ENCODE measurements at places on chromosomes 4 and X.

GRCh38 chrX:10660171-10660570 lies 39.8 kb upstream of the MID1 start:
- DNase-seq, result no peak

DNA sequence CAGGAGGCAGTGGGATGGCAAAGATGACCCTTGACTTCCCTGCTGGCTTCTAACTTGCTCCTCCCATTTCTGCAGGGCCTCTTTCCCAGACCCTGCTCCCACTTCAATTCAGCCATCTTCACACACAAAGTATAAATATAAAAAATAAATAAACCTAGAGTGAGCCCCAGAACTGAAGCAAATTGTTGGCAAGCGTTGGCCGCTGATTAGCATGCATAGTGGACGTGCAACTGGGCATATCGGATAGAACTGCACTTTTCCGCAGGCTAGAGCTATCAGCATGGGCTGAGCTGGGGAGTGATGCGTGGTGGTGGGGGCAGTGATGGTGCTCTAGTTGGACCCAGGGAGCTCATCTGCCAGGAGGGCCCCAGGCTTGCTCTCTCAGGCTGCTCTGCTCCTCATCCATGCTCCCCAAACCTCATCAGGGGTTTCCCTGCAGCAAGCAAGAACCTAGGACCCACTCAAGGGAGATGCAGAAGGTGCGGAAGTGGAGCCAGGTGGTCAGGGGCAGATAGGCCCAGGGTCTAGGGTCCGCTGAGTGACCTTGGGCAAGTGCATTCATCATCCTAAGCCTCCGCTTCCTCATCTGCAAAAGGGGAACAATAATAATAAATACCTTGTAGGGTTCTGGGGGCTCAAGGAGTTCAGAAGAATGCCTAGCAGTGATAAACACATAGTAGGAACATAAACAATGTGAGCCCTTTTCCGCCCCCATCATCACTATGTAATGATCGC lies 146.8 kb upstream of the PJA1 start:
- no peak for DNase-seq

DNA sequence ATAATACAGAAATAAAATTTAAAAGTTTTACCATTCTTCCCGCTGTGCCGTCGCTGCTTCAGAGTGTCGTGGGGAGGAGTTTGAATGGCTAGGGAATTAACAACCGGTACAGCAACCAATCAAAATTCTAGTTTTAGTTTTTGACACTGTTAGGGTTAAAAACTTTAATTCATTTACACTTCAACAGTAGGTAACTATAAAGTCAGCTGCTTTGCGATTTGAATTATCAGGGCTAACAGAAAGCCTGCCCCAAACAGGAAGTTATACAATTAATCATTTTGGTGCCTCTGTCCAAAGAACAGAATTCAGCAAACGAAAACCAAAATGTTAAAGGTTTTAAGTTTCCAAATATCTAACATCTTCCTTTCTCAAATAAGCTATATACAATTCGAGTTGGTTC lies 2.3 kb downstream of the HNRNPD start:
- no peak for DNase-seq

DNA sequence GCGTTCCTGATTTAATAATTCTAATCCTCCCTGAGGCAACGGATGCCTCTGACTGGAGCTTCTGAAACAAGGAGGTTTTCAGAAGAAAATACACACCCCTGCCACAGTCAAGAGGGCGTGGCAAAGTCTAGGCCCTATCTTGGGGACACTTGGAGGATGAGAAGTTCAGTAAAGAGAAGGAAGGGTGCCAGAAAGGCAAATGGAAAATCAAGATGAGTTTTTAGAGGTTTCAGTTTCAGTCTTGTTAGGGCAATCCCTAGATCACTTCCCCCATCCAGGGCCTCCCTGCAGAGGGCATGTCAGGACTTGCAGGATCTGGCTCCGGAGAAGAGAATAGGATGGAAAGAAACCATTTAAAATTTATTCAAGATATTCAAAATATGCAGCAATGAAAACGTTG lies 28.5 kb upstream of the FGF2 start:
- no peak for DNase-seq

GRCh38 chr4:19844446-19844845 lies 407.3 kb upstream of the SLIT2 start:
- no peak for DNase-seq

GRCh38 chr4:182776376-182777105 lies 140.6 kb downstream of the DCTD start:
- DNase-seq, result no peak

DNA sequence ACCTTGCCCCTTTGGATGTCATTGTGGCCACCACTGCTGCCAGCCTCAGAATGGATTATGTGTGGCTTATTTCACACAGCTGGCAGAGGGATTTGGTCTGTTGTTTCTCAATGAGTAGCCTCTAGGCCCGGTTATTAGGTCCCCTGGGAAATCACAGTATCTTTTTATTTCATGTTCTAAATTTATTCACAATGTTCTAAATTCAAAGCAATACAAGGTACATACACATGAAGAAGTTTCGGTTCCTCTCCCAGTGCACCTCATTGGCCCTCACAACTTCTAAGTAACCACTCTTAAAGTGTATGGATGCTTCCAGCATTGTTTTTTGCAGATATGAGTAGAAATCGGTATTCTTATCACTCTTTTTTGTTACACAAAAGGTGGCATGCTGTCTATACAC lies 262.7 kb downstream of the RCHY1 start:
- no peak for DNase-seq

- DNase-seq, result no peak
Observed at GRCh38 chr4:170743633-170744032, 653.9 kb upstream of the AADAT start.

GRCh38 chrX:132165651-132166050 lies 37.8 kb upstream of the FRMD7 start:
- DNase-seq, result no peak

DNA sequence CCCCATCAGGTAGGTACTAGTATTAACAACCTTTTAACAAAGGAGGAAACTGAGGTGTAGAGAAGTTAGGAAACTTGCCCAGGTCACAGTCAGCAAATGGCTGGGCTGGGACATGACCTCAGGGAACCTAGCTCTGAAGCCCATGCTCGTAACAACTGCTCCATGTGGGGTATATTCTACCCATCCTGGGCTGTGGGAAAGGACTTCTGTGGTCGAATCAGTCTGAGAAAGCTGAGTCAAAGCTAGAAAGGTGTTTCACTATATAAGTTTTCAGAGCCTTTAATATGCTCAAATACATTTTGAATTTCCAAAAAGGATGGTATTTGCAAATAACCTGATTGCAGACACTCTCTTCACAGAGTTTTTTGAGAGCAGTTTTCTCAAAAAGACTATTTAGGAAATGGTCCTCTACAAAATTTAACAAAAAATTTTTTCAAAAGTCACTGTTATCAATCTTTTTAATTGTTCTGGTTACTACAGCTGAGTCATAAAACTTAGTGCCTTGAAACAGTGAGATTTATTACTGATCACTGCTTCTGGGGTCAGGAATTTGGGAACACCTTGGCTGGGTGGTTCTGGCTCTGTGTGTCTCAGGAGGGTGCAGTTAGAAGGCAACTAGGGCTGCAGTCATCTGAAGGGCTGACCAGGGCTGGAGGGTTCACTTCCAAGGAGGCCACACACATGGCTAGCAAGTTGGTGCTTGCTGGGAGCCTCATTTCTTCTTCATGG lies 53.6 kb downstream of the NSG1 start:
- DNase-seq, result no peak

DNA sequence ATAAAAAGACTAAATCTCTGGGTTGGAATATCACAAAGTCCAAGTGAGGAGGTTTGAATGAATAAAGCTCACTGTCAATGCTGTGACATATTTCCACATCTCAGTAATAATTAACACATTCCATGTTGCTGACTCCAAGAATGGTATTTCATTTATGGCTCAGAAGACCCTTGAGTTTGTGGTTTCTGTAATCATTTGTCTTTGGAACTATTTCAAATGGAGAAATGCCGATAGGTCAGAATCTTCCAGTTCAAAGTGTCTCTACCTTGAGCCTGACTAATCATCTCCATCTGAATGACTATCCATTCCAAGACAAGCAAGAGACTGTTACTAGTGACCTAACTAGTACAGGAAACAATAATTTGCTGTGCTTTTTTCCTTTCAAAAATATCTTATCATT lies 24.2 kb upstream of the SLC2A9 start:
- DNase-seq, result no peak

DNA sequence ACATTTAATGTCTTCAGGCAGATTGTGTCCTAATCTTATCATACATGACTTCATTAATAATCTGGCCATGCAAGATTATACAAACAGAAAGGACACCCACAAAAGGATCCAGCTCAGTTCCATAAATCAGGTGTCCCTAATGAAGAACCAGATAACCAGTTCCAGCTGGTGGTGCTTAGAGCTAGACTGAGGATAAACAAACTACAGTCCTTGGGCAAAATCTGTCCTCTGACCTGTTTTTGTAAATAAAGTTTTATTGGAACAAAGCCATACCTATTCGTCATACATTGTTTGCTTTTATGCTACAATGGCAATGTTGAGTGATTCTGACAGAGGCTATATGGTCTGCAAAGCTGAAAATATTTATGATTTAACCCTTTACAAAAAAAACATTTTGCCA lies 199.5 kb downstream of the MID1IP1 start:
- DNase-seq, result no peak

DNA sequence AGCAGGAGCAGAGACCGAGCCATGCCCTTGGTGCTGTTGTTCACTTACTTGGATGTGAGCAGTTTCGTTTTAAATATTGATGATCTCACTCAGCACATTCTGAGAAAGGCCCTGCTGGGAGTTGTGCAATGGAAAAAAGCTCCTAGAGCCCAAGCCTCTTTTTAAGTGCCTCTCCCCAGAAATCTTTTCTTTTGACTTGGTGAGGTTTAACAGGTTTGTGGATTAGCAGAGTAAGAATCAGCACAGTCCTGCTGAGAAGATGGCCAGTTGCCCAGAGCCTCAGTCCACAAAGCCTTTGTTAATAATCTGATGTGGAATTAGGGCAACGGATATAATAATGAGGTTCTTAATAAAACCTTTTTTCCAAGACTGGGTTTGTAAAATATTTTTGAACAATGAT lies 157.5 kb upstream of the ATP6AP2 start:
- DNase-seq, result no peak

- no peak for DNase-seq
Observed at GRCh38 chrX:41198410-41198809, 113.2 kb downstream of the USP9X start.

- DNase-seq, result no peak
Observed at GRCh38 chrX:122565952-122566351, 618.1 kb upstream of the GRIA3 start.

DNA sequence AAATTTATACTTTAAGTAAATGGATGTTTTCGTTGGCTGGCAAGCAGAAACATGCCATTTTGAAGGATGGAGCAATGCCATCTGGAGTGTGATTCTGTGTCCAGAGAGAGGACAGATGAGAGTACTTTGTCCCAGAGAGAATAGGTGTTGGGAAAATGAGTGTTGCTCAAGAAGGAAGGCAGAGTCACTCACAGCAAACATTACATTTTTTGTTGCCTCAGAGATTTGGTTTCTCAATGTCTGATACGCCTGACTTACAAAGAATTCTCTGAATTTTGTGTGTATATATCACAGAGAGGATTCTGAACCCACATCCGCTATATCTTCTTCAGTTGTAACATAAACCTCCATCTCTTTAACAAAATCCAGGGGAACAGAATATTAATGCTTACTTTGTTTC lies 102.8 kb upstream of the PCDH18 start:
- DNase-seq, result no peak

- DNase-seq, result no peak
Observed at GRCh38 chrX:155962906-155963305, 34.6 kb upstream of the IL9R start.

- DNase-seq, result no peak
Observed at GRCh38 chrX:123884809-123885408, 25.1 kb downstream of the XIAP start.

GRCh38 chr4:182179105-182179504 lies 64.1 kb upstream of the TENM3 start:
- no peak for DNase-seq

DNA sequence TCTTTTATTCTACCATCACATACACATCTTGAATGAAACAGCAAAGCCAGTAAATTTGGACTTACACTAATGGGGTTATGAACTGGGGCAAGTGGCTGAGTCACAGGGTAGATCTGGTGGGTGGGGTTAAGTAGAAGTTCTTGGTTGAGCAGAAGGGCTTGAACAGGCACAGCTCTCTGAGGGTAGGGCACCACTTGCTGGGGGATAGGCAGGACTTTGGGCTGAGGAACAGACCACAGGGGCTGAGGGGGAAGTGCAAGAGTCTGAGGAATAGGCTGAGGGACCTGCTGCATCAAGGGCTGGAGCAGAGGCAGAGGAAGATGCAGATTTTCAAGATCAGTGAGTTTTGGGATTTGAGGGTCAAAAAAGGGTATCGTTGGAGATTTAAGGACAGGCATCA lies 8.3 kb downstream of the CSN2 start:
- no peak for DNase-seq

DNA sequence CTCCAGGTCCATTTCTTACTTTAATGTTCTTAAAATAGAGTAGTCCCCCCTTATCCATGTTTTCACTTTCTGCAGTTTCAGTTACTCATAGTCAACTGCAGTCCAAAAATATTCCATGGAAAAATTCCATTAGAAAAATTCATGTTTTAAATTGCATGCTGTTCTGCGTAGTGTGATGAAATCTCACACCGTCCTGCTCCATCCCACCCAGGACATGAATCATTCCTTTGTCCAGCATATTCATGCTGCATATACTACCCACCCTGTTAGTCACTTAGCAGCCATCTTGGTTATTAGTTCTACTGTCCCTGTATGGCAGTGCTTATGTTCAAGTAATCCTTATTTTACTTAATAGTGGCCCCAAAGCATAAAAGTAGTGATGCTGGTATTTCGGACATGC lies 5.4 kb upstream of the PDLIM5 start:
- no peak for DNase-seq

DNA sequence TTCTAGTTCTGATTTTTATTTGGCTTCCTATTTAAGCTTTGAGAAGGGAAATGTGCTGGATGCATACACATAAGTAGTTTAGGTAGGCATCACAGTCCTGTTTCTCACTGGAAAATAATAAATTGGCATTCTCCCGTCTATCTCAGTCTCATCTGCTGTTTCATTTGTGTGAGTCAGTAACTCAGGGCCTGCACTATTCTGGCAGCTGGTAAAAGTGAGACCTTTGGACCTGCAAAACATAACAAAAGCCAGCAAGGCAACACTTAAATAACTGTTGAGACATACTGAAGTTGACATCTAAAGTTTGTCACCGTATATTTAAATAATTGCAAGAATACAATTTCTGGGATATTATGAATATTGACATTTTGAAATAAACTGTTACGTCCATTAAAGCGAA lies 8.6 kb upstream of the UBQLN2 start:
- DNase-seq, result no peak

- no peak for DNase-seq
Observed at GRCh38 chr4:157674699-157675098, 454.2 kb downstream of the GRIA2 start.

GRCh38 chr4:40327340-40327739 lies 7.8 kb upstream of the CHRNA9 start:
- DNase-seq, result no peak

Measured in stimulated activated CD8-positive, alpha-beta memory T cell treated with anti-CD3 and anti-CD28 coated beads, Interleukin-4, amount 100 ng/mL, for 1 hour (primary cell).